ENCODE measurements at places on chromosomes 5 and 9. TPM values are rescaled to one million over a fixed set of nuclear protein-coding genes. Genes with fewer than 3 reads are reported as not detected.

GRCh38 chr9:136043441-136043991, 51.6 kb downstream of the NACC2 start:
- no peak for DNase-seq

- no peak for DNase-seq
Observed at GRCh38 chr5:150131461-150131860, 24.2 kb downstream of the PDGFRB start.

- DNase-seq = no peak
Observed at GRCh38 chr5:151128817-151129216, 28.8 kb downstream of the ANXA6 start.

The GDF9 gene
- total RNA-seq = 0.27 TPM

DNA sequence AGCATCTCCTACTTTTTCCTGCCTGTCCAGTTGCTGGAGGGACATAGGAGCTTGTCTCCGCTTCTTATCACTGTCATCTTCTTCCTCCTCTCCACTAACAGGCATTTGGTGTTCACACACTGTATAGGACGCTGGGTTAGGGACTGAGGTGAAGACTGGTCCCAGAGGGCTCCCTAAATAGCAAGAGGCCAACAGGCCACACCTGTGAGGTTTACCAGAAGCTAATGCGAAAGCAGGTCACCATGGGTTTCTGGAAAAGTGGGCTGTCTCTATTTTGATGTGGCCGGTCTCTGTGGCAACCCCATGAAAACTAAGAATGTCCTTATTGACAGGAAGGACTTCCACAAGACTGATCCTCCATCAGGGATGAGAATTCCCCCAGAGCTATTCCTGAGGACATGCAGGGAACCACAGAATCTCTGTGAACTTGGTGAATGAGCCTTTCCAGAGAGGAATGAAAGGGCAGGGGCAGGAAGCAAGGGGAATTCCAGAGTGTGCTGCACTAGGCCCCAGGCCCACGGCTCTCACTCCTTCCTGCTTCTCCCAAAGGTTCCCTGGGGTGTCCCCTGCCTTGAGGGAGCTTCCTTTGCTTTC, 61.7 kb downstream of the DAP start:
- no peak for DNase-seq

The TOR2A gene
- 19.8 TPM for total RNA-seq

The IL4 gene
- total RNA-seq = 18.5 TPM

DNA sequence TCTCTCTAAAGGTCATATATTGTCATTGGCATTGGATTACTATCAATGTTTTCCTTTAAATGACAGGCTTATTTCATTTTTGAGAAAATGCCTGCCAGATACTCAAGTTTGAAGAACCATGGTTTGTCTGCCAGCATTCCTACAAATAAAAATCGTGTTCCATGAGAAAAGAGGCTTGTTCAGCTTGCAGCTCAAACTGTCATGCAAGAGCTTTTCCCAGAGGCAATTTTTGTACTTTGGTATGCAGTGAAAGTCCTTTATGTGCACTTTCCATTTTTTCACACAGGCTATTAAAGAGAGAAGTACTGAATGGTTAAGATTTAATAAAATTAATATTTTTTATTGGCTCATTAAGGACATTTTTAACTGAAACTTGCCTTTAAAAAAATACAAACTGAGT, 110.4 kb downstream of the FBXO4 start:
- DNase-seq = no peak

The PCAT7 gene
- total RNA-seq = not detected

DNA sequence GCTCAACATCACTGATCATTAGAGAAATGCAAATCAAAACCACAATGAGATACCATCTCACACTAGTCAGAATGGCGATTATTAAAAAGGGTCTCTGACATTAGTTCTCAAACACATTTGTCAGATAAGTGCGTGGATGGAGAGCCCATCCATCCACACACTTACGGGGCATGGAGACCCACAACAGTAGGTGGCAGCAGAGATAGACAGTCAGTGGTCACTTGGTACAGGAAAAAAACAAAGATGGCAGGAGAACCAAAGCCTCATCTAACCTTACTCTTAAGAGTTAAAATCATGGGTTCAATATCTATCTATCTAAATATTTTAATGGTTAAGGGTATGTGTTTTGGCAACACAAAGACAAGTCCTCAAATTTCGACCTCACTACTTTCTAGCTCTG, 1378.7 kb upstream of the C9orf72 start:
- no peak for DNase-seq

GRCh38 chr5:174306345-174307030, 261.0 kb downstream of the NSG2 start:
- DNase-seq = no peak

- no peak for DNase-seq
Observed at GRCh38 chr5:154136141-154136540, 54.4 kb upstream of the GALNT10 start.

DNA sequence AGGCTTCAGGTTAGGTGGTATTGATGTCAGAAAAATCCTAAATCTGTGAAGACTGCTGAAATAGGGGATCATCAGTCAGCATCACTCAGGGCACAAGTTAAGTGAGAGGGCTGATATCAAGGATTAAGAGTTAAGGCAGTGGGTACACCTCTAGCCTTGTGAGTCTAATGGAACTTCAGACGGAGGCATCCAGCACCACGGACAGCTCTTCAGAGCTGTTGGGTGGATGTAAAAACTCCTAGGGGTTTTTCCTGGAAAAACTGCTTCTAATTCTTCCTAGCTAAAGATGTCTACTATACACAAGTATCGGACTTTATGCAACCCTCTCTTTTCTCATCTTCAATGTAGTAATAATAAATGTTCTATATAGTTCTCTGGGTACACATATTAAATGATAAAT, 165.9 kb downstream of the SH3GL2 start:
- DNase-seq = no peak

DNA sequence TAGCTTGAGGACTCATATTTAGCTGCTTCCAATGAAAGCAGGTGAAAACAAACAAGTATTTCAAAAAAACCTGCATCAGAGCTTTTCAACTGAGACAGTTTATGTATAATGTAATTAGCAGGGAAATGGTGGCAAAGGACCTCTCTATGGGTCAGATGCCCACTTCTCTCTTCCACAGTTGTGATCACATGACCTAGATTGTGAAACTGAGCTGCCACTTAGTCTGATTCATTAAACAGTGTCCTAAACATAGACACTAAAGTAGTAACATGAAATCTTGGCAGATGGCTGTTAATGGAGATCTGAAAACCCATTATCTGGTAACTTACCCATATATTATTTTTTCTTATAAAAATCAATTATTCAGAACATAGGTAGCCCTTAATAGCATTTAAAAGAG, 663.6 kb upstream of the RIOK2 start:
- no peak for DNase-seq

The DNAJC18 gene
- 26.2 TPM for total RNA-seq

The ARSI gene
- not detected for total RNA-seq

The LRRC19 gene
- not detected for total RNA-seq

The SLC34A3 gene
- total RNA-seq = not detected

DNA sequence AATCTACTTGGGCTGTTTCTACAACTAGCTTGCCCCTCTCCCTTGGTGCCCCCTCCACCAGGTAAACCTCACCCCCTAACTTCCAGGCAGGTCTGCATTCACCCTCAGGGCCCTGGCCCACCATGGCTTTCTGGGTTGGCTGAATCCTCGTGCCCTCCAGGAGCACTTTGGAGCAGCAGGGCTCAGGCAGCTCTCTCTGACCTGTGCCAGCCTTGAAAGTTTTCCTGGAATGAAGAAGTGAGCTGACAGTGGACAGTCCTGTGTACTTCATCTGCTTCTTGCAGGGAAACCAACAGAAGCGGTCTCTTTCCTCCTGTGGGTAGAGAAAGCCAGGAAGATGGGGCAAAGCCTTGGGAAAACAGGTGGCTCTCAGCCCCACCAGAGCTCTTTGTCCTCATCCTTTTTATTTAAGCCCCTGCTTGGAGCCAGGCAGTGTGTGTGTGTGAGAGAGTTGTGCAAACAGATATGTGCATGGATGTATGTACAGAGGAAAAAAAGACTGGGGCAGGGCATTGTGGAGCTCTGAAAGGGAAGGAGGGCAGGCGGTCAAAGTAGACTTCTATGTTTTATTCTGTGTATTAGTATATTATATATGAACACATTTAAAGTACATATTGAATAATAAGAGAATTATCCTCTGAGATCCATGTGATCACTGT, 62.3 kb upstream of the SPRY4 start:
- no peak for DNase-seq

- no peak for DNase-seq
Observed at GRCh38 chr5:180636403-180637075, 12.9 kb downstream of the FLT4 start.

GRCh38 chr9:75448281-75448680, 360.0 kb downstream of the OSTF1 start:
- DNase-seq = no peak

DNA sequence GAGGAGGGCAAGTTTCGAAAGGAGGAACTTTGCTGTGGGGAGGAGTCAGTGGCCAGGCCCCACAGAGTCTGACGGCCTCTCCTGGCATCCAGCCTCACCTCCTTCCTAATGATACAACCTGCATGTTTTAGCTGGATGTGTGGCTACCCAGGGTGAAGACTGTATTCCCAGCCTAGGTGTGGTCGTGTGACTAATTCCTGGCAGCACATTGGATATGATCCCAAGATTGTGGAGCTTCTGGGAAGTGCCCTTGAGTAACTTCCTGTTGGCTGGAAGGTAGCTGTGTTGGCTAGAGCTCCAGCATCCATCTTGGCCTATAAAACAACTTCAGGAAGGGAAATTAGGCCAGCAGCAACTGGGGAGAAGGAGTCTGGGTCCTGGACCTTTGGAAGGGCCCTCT, 19.0 kb upstream of the LPCAT1 start:
- DNase-seq = no peak

DNA sequence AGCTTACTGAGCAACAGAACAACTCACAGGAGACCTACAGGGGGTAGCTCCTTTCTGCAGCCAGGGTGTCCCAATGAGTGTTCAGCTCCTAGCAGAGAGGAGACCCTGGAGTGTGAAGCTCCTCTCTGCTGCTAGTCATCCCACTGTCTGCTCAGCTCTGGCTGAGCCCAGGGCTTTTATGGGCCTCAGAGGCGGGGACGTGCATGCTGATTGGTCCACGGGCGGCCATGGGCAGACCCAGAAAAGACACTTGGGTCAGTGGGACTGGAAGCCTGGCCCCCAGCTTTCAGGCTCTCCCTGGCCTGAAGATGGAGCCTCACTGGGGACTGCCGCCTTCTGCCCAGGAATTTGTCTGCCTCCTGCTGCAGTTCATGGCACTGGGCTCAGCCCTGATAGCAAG, 40.6 kb downstream of the TSPAN17 start:
- DNase-seq = no peak

- no peak for DNase-seq
Observed at GRCh38 chr5:21391506-21391905, 1403.5 kb upstream of the CDH18 start.

DNA sequence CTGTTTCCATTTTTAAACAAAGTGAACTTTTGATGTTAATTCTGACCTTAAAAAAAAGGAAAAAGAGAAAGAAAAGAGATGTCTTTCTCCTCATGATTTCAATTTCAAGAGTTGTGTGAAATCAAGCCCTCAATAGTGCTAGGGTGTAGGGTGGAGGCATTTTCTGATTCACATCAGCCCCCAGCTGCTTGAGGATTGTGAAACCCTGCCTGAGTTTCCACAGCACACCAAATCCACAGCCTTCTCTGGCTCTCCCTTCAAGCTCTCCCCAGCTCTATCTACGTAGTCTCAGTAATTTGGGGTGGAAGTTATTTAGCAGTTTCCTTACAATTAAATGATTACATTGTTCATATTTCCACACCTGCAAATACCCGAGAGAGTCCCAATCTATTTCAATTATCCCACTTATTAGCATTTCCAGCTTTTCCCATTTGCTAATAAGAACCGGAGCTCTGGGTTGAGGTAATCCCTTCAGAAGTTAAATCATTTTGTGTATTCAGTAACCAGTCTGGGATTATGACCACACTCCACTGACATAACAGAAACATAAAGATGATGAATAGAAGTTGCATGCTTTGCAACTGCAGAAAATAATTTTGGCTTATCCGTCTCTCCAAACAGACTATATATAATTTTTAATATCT, 54.9 kb downstream of the MTX3 start:
- no peak for DNase-seq

GRCh38 chr5:91194824-91195381, 188.2 kb downstream of the ARRDC3 start:
- DNase-seq = no peak

DNA sequence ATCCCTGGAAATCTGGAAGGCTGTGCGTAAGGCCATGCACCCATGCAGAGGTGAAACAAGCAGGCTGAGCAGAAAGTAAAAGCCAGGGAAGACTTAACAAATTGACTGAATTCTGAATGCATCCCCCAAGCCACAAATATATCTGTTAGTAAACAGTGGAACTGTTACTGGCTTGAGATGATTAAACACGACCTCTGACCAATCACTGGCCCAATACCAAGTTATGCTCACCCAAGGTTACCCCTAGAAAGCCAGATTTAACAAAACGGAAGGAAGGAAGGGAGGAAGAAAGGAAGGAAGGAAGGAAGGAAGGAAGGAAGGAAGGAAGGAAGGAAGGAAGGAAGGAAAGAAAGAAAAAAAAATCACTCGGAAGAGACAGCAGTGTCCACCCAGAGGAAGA, 215.8 kb upstream of the CCNG1 start:
- DNase-seq = no peak

DNA sequence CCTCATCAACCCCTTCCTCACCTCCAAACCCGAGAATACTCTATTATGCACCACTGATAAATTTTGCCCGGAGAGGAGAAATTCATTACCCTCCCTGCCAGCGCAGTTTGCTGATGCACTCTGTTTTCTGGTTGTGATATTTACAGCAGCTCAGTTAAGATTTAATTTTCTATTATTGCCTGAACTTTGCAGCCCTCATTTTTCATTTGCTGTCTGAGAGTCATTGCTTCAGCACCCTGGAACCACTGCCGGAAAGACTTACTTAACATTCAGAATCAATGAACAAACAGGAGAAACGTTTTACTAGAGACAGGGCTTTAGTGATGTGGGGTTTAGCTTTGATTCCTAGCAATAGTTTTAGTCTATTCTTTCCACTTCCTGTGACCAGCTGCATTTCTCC, 56.7 kb upstream of the MAMDC2 start:
- DNase-seq = no peak

DNA sequence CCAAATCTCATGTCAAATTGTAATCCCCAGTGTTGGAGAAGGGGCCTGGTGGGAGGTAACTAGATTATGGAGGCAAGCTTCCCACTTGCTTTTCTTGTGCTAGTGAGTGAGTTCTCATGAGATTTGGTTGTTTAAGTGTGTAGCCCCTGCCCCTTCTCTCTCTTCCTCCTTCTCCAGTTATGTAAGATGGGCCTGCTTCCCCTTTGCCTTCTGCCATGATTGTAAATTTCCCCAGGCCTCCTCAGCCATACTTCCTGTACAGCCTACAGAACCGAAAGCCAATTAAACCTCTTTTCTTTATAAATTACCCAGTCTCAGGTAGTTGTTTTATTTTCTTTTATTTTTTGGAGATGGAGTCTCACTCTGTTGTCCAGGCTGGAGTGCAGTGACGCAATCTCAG, 18.2 kb upstream of the TXNDC8 start:
- no peak for DNase-seq

The PCDHGB5 gene
- 0.27 TPM for total RNA-seq

The FOXI1 gene
- total RNA-seq = not detected

The NKD2 gene
- 0.54 TPM for total RNA-seq
